ENCODE measurements at places on chromosomes 2 and 18.

- DNase-seq = no peak
These were observed 77.3 kb downstream of the VWA3B start for GRCh38 chr2:98164256-98164655.

DNA sequence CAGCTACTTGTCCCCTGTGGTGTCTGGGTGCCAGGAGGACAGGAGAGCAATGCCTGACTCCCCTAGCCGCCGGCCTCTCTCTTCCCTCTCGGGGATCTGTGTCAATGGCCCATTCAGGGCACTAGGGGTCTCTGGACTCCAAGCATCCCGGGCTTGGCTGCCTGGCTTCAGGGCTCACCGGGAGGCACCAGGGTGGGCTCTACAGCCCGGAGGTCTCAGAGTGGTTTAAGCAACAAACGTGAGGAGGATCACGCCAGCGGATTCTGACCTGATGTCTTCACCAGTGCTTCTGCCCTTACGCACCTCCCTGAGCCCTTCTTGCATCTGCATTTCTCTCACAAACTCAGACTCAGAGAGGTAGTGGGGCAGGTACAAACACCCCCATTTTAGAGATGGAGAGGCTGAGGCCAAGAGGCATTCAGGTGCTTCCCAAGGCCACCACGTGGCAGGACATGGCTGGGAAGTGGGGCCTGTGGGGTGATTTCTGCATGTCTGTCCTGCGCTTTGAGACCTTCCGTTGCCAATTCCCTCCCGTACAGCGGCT lies 243.0 kb downstream of the CELF4 start:
- DNase-seq = no peak

- no peak for DNase-seq
These were observed 80.3 kb downstream of the SLC4A3 start for GRCh38 chr2:219707496-219708285.

DNA sequence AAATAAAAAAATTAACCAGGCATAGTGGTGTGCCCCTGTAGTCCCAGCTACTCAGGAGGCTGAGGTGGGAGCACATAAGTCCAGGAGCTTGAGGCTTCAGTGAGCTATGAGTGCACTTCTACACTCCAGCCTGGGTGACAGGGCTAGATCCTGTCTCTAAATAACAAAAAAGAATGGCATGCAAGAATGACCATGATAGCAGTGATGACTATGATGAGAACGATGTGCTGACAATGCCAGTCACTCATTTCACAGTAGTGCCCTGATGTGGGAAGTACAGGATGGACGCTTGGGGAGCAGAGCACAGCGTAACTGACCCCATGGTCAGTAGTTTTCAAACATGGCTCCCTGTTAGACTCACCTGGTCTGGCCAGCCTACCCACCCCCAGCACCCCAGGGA lies 139.1 kb downstream of the VAPA start:
- DNase-seq = no peak

- DNase-seq = no peak
These were observed 346.7 kb downstream of the RAD51AP2 start for GRCh38 chr2:17171446-17172049.

- DNase-seq = no peak
These were observed 253.3 kb upstream of the OSR1 start for GRCh38 chr2:19611491-19612332.

DNA sequence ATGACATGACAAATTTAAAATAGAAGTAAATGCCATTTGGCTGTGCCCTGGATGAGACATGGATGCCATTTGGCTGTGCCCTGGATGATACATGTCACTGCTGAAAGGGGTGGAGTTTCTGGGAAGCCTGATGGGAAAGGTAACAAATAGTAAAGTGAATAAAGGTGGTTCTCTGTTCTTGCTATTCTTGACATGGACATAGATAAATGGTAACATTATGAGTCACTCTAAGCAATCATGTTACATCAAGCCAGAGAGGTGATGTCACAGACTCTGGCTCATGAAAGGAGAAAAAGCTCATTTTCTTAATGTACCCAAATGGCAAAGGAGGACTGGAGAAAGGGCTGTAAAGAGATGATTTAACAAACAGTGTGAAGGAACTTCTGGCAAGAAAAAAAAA lies 86.4 kb downstream of the EML6 start:
- no peak for DNase-seq

- DNase-seq = no peak
These were observed 146.3 kb downstream of the MAP2 start for GRCh38 chr2:209570194-209570593.

GRCh38 chr2:223580951-223581350 lies 21.2 kb downstream of the SCG2 start:
- no peak for DNase-seq

DNA sequence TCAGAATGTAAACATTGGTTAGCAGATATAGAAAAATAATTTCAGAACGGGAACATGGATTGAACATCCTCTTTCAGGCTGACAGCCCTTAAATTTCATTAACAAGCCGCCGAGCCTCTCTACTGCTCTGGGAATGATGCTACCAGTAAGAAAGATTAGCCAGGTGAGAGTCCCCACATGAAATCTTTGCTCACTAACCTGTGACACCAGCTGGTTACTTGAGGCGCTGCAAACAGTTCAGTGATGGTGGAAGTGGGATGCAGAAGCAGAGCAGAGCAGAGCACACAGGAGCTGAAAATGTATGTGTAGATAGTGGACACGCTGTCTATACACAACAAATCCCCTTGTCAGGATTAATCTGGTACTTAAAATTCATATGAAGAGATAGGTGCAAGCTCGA lies 721.1 kb downstream of the DPP10 start:
- no peak for DNase-seq

GRCh38 chr18:49014605-49015267 lies 64.0 kb upstream of the SMAD7 start:
- no peak for DNase-seq

Data from stimulated activated CD8-positive, alpha-beta memory T cell treated with anti-CD3 and anti-CD28 coated beads, Interleukin-4, amount 100 ng/mL, for 1 hour (primary cell).